Spinal cord (tissue), 10 donors: ENCODE measurements at places on chromosomes 7 and 10.
A peak's percentile ranks its signal among the peaks of the same experiment; 100 is the strongest.

- no peak for DNase-seq
Observed at GRCh38 chr10:43649185-43649523, 473 bp upstream of the ZNF32 start.

GRCh38 chr7:32588657-32589056 is 93.4 kb downstream of the AVL9 start:
- DNase-seq: no peak

- no peak for DNase-seq
Observed at GRCh38 chr10:124522933-124523871, 61.6 kb downstream of the LHPP start.

GRCh38 chr10:132784866-132785722 is 853 bp downstream of the NKX6-2 start:
- peak; percentile 23 for DNase-seq

DNA sequence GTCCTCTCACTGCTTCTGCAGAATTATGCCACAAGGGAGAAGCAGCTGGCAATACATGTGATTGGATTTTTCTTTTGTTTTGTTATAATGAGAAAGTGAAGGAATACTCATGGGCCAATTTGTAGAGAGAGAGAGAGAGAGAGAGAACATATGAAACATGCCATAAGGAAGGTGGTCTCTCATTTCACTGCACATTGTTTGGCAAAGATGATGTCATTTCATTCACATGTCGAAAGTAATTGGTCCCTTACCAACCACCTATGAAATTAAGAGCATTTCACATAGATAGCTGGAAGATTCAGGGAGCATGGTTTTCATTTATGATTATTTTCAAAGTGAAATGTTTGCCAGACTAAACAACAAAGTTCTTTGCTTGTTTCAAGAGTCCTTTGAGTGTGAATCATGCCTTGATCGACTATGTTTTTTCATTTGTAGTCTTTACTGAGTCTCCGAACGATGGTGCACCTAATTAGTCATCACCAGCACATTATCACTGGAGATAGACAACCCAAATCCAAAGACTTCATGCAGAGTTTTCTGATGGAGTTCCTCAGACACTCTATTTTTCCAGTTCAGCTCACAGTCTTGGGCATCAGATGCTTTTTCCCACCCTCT is 130.1 kb upstream of the ZEB1 start:
- no peak for DNase-seq

DNA sequence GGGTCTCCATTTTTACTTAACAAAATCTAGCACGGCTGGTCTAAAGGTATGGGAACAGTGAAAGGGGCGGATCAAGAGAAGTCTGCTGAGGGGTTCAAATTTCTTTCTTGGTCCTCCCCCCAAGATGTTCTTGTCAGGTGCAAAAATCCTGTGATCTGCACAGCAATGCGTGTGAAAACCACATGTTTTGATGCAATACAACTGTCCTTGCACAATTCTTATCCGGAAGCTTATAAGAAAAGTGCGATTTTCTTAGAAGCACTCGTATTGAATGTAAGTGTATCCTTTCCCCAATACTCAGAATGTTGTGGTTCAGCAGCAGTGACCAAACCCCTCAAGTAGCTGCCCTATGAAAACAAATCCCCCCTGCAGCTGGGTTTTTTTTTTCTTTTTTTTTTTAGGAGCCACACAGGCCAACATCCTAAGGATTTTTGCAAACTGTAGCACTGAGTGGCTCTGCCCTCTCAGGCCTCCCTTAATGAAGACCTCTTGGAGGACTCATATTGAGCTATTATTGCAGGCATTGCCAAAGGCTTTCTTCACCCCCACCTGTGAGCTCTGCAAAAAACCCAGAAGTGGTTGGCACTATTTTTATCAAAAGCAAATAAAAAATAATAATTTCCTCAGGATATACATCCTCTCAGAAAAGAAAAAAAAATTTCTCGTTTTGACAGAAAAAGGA is 151.9 kb upstream of the ITGB1 start:
- DNase-seq: no peak

DNA sequence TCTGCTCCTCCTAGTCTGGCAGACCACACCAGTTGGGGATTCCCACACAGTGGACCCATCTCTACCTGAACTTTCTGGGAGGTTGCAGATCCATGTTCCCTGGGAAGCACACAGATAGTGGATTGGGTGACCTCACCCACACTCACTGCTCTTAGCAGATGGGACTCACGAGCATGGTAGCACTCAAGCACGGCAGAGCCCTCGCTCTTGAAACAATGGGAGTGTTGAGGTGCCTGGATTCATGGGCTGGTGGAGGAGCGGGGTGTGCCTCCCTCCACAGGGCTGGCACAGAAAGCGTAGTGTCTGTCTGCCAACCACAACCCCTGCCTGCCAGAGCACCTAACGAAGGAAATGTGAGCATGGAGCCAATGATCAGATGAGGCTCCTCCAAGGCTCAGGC is 568.0 kb downstream of the POM121L12 start:
- DNase-seq: no peak

- DNase-seq: no peak
Observed at GRCh38 chr7:68770649-68771048, 827.6 kb upstream of the AUTS2 start.

- no peak for DNase-seq
Observed at GRCh38 chr10:86375204-86375603, 8.6 kb upstream of the GRID1 start.

GRCh38 chr7:47104206-47104549 is 477.7 kb downstream of the TNS3 start:
- DNase-seq: no peak

- no peak for DNase-seq
Observed at GRCh38 chr7:101669307-101669706, 40.2 kb upstream of the MYL10 start.

GRCh38 chr10:27203806-27204205 is 36.8 kb downstream of the ACBD5 start:
- DNase-seq: no peak

- no peak for DNase-seq
Observed at GRCh38 chr7:7521259-7521658, 14.4 kb downstream of the COL28A1 start.

- DNase-seq: no peak
Observed at GRCh38 chr10:14594878-14595525, 179.7 kb downstream of the FAM107B start.

DNA sequence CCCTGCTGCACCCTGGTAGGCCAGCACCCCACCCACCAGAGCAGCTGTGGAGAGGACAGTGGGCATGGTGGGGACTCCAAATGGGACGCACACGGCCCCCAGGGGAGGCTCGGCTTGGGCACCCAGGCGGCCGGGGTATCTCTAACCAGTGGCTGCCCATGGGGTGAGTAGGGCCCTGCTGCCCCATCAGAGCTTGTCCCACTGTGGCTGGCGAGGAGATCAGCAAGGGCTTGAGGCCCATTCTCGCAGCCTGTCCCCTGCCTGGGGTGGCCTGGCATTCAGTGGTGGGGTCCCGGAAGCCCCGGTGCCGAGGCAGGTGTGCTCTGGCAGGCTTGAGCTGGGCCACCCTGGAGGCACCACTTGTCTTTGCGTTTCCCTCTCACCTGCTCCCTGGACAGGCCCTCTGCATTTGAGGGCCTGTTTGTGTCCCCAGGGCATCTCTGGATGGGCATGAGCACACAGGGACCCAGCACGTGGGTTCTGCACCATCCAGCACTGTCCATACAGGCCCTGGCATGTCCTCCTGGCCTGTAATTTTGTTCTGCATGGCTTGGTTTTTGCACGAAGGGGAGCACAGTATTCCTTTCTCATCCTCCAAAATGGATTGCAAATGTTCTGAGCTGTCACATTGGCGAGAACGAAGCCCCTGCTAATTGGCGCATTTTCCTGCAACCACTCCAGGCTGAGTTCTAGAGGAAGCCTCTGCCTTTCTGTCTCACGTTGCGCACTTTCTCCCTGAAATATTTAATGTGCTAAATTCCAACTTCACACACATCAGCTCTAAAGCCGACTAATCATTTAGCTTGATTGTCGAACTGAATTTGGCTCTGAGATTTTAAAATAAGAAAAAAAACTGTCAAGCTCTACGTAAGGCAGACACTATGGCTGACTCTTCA is 27.2 kb downstream of the PWWP2B start:
- no peak for DNase-seq

DNA sequence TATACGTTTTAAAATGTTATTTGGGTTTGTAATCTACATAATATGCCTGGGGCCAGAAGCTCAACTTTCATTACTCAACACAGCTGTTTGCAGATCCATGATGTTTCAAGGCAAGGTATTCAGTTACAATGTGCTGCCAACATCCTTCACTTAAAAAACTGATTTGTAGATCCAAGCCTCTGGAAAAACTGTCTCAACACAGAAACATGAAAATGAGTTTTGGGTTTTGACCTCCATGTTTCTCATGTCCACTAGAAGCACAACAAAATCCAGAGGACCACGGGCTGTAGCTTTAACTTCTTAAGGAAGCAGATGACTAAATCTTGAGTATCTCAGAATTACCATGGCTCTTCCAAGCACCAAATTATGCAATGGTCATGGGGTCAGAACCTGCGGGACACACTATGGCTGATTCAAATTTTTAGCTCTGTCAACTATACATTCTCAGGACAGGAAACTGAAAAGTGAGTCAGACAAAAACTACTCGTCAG is 247.1 kb upstream of the GRB10 start:
- DNase-seq: no peak

DNA sequence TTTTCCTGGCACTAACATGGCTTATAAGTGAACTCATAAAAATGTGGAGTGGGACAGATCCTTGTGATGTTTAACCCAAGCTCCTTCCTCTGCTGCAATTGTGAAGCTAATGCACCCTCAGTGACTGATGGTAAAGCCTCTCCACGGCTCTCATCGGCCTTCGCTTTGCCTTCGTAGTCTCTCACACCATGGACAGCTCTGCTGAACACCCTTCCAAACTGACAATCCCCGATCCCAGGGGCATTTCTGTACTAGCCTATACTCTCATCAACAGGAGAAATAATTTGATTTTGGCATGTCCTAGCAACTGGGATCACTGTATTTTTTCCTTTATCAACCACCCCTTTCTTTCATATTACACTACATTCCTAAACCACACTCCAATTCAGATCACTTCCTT is 6.1 kb downstream of the ZNF777 start:
- DNase-seq: no peak

DNA sequence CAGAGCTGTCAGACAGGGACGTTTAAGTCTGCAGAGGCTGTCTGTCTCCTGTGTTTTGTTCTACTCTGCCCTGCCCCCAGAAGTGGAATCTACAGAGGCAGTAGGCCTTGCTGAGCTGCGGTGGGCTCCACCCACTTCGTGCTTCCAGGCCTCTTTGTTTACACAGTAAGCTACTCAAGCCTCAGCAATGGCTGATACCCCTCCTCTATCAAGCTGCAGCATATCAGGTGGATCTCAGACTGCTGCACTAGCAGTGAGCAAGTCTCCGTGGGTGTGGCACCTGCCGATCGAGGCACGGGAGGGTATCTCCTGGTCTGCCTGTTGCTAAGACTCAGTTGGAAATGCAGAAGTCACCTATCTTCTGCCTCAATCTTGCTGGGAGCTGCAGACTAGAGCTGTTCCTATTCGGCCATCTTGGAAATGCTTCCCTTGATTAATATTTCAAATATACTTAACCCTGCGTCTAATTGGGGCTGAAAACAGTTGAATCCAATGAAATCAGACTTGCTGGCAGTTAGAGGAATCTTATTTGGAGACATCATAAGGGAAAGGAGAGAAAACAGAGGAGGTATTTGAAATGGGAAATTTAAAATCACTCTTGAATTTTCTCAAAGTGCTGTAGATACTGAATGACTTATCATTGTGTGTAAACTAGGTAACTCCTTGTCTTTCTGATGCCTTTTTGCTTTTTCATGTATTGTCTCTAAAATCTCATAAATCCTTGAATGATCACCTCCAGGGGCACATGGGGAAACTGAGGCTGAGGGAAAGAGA is 13.8 kb upstream of the CYP3A5 start:
- DNase-seq: no peak

DNA sequence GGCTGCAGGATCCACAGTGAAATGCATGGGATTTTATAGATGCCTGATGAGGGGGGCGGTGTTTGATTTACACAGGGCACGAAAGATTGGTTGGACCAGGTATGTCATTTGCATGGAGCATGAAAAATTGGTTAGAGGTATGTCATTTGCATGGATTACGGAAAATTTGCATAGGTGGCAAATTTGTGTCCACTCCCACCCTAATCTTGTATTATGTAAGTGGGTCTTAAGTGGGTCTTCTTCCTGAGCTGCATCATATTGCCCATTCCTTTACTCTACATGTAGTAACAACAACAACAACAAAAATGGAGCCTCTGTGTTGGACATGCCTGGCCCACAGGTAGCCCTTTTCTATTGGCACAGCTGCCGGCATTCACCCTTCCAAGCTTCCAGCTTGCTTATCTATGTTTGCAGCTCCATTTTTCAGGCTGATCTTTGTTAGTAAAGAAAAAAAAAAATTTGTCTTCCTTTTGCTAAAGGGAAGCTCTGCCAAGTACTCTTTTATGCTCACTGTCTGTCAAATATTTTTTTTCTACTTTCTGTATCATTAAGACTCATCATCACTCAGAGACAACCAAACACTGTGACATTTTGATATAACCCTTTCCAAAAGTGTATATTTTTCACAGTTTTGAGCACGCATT is 10.3 kb upstream of the ZNF273 start:
- no peak for DNase-seq

DNA sequence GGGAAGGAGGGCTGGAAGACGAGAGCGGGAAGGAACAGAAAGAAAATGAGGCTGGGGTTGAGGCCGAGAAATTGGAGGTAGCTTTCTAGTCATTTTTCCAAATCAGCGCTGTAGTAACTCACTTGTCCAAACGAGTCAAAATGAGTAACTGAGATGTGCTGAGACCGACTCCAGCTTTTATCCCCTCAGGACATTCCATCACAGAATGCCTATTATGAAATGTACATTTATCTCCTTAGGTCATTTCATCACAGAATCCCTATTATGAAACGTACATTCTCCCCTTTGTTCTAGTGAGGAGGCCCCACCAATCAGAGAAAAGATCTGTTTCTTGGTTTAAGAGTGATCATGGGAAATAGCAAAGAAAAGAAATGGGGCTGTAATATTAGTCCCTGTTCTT is 55.7 kb upstream of the AMPH start:
- DNase-seq: no peak

GRCh38 chr10:106571192-106571946 is 593.1 kb downstream of the SORCS1 start:
- peak; percentile 73 for DNase-seq

DNA sequence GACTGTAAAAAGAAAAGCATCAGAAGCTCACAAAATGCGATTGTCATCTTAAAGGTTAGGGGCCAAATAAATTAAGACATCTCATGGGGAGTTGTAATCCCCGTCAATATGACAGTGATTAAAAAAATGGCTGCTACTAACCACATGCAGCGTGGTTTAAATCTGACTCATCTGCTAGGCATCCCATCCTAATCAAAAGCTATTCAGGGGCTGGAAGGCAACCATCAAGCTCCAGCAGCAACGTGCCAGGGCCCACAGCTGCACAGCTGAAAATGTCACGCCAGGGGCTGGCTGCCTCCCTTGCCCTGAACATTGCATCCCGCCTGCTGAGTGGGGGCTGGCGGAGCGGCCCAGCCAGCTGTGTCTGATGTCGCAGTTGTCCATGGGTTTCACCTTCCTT is 66.3 kb upstream of the FRMD4A start:
- DNase-seq: no peak

DNA sequence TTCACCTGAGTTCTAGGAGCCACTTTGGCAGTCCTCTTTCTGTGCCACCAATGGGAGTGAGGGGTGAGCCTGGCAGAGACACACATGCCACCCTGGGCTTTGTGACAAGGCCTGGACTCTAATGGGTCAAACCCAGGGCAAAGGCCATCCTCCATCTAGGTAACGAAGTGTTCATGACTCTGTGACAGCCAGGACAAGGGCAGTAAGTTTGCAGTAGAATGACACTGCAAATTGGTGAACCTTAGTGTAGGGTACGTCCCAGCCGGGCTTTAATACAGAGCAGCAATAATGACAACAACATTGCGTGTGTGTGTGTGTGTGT is 43.3 kb downstream of the PAPSS2 start:
- no peak for DNase-seq
